ENCODE measurements at places on chromosomes 1 and 21.

- no peak for DNase-seq
These were observed 145.3 kb upstream of the RRP15 start for GRCh38 chr1:218139761-218140160.

DNA sequence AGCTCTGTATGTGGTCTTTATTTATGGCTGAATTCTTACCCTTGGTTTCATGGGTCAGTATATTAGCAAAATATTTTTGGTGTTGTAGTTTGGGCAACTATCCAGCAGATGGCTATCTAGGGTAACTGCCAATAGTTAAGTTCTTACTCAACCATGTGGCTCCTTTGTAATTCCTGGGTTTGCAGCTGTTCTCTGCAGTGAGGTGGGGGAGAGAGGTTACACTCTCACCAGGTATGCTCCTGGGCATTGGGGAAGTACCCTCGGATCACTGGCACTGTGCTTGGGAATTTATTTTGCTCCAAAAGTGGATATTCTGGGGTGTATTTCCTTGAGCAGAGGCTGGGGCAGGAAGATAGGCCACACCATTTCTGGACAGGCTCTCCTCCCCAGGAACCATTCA, 436.7 kb upstream of the TMPRSS15 start:
- DNase-seq, result no peak

- DNase-seq, result no peak
These were observed 13.2 kb upstream of the SLC45A3 start for GRCh38 chr1:205693421-205693991.

- DNase-seq, result no peak
These were observed 19.4 kb upstream of the ESRRG start for GRCh38 chr1:216742625-216743024.

DNA sequence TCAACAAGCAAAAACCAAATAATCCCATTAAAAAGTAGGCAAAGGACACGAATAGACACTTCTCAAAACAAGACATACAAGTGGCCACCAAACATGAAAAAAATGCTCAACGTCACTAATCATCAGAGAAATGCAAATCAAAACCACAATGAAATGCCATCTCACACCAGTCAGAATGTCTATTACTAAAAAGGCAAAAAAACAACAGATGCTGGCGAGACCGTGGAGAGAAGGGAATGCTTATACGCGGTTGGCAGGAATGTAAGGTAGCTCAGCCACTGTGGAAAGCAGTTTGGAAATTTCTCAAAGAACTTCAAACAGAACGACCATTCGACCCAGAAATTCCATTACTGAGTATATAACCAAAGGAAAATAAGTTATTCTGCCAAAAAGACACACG, 145.1 kb upstream of the EDN2 start:
- no peak for DNase-seq

DNA sequence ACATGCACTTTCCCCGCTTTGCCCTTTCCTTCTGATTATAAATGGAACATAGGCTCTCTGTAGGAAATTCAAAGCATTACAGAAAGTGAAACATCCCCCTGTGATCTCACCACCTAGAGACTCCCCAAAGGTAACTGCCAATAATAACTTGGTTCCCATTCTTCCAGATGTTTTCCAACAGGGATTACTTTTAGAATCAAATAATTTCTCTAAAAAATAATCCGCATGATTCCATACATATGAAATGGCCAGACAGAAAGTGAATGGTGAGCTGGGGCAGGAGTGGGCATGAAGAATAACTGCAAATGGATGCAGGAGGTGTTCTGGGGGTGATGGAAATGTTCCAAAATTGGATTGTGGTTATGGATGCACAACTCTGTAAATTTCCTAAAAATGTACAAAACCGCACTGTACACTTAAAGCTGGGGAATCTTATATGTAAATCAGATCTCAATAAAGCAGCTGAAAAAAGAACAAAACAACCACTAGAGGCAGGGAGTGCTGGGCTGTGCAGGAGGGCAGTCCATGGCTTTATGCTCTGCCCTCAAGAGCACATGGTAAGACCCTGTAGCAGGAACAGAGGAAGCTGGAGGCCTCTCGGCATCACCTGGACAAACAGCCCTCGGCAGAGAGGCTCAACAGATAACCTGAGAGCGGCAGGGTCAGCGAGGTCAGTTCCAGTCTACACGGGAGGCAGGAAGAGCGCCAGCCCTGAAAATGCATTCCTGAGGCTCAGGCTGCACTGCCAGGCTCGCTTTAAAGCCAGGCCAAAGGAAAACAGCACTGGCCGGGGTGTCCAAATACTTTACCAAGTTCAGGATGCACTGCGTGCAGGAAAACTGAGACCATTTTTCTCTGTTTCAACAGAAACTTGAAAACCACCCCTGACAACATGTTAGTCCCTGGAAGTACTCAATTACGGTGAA, 39.7 kb downstream of the CAPZB start:
- DNase-seq, result peak; percentile 88

DNA sequence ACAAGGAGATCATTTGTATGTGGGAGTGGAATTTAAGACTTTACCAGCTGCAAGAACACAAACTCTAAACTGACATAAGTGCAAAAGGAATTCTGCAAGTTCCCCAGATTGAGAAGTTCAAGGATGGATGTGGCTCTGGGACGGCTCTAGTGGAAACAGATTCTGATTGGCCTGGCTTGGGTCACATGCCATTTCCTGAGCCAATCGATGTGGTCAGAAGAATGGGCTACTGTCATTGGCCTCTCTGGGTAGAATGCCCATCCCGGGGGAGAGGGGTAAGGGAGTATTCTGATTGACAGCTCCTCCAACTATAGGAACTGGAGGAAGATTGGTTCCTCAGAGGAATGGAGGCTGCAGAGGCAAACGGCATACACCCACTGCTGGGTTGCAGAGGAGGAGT, 6.0 kb upstream of the IFNLR1 start:
- no peak for DNase-seq

Data from NCI-H510A treated with DMSO at 0.1 percent for 48 hours (cell line).